ENCODE measurements at places on chromosomes 1 and 21. TPM values are rescaled to one million over a fixed set of nuclear protein-coding genes. Genes with fewer than 3 reads are reported as not detected.

DNA sequence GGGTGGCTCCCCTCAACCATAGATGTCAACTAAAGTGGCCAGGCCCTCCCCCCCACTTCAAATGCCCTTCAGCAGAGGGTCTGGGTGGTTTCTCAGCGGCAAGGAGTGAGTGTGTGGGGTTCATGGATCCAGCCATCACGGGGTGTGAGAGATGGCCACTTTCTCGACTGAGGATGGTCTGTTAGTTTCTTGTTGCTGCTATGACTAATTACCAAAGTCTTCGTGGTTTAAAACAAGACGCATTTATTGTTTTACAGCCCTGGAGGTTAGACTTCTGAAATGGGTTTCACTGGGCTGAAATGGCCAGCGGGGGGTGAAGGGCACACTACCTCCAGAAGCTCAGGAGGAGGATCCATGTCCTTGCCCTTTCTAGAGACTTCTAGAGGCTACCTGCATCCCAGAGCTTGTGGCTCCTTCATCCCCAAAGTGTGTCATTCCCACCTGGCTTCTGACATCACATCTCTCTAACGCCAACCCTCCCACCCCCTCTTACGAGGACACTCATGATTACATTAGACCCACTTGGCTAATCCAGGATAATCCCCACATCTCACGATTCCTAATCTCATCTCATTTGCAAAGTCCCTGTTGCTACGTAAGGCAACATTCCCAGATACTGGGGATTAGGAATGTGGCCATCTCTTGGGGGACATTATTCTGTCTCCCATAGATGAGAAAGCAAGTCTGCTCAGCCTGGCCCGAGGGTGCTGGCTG lies 53.0 kb downstream of the EPHB2 start:
- no peak overlapping the region for H3K4me3 ChIP-seq
- H3K27ac ChIP-seq: no peak overlapping the region
- no peaks in the 10 kb centered on the region for H3K27me3 ChIP-seq
- H3K4me1 ChIP-seq: no peaks in the 10 kb centered on the region

Gene UCHL5
- 40.3 TPM for total RNA-seq

Gene IFNLR1
- total RNA-seq: 1.4 TPM

GRCh38 chr21:46457801-46458314 lies 833 bp upstream of the DIP2A start:
- peaks cover 62% of the 10 kb centered on the region for H3K4me1 ChIP-seq
- peak overlapping the region; percentile 93 for H3K27ac ChIP-seq
- DNase-seq: peak; percentile 77
- peak overlapping the region; percentile 89 for H3K4me3 ChIP-seq
- H3K27me3 ChIP-seq: no peaks in the 10 kb centered on the region

- H3K4me1 ChIP-seq: no peaks in the 10 kb centered on the region
- H3K27me3 ChIP-seq: no peaks in the 10 kb centered on the region
- no peak overlapping the region for H3K27ac ChIP-seq
- no peak overlapping the region for H3K4me3 ChIP-seq
- no peaks in the 10 kb centered on the region for H3K36me3 ChIP-seq
- no peak for DNase-seq
These were observed 15.6 kb upstream of the ETV3 start for GRCh38 chr1:157153746-157154145.

DNA sequence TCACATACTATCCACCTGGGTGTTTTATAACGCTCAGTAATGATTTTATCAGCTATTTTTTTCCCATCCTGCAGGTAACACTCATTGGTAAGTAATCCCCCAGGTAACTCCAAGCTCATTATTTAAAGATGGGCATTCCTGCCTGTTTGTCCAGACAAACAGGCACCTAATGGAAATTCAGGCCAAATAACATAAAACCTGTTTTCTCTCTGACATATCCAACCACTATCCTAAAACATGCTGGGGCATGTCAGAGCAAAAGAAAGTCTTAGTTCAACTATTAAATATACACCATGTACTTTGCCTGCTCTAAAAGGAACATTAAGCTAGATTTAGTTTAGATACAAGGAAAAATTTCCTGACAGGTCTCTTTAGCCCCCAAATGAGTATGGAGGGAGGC lies 987.7 kb downstream of the TTLL7 start:
- no peak for DNase-seq
- no peak overlapping the region for H3K4me3 ChIP-seq
- no peaks in the 10 kb centered on the region for H3K36me3 ChIP-seq

- DNase-seq: no peak
- H3K27ac ChIP-seq: no peak overlapping the region
- H3K27me3 ChIP-seq: no peaks in the 10 kb centered on the region
- no peak overlapping the region for H3K4me3 ChIP-seq
- H3K36me3 ChIP-seq: no peaks in the 10 kb centered on the region
These were observed 191.3 kb downstream of the GRIK3 start for GRCh38 chr1:36843027-36843426.

GRCh38 chr1:8211883-8212579 lies 105.9 kb upstream of the SLC45A1 start:
- H3K4me3 ChIP-seq: no peak overlapping the region
- DNase-seq: peak; percentile 73
- H3K27ac ChIP-seq: no peak overlapping the region
- no peaks in the 10 kb centered on the region for H3K27me3 ChIP-seq
- H3K4me1 ChIP-seq: peaks cover 14% of the 10 kb centered on the region

Gene PLOD1
- 49.3 TPM for total RNA-seq

GRCh38 chr1:169809370-169810095 lies 14.8 kb upstream of the METTL18 start:
- H3K36me3 ChIP-seq: peaks cover 14% of the 10 kb centered on the region
- no peak overlapping the region for H3K4me3 ChIP-seq
- no peak overlapping the region for H3K27ac ChIP-seq
- no peak for DNase-seq
- H3K27me3 ChIP-seq: no peaks in the 10 kb centered on the region

Gene IL19
- not detected for total RNA-seq

- no peak for DNase-seq
- H3K36me3 ChIP-seq: no peaks in the 10 kb centered on the region
- no peaks in the 10 kb centered on the region for H3K27me3 ChIP-seq
- no peak overlapping the region for H3K27ac ChIP-seq
- peaks cover 33% of the 10 kb centered on the region for H3K4me1 ChIP-seq
- no peak overlapping the region for H3K4me3 ChIP-seq
These were observed 59.5 kb downstream of the RHOU start for GRCh38 chr1:228794810-228795209.

Gene PSRC1
- total RNA-seq: 2.3 TPM

DNA sequence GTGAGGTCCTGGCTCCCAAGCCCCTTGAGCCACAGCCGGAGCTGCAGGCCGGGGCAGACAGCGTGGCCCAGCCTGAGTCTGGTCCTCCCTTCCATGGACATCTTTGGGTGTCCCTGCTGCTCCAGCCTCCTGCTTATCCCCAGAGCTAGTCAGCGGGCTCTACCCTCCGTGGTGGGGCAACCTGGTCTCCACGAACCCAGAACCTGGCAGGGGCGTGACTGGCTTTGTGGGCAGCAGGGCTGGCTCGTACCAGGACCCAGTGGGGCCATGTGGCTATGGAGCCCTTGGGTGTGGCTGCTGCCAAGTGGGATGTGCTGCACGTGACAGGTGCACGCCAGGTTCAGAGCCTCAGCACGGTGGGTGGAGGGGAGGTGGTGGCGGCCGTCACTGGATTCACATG lies 18.3 kb downstream of the CFAP410 start:
- no peak overlapping the region for H3K4me3 ChIP-seq
- H3K4me1 ChIP-seq: no peaks in the 10 kb centered on the region
- peaks cover 16% of the 10 kb centered on the region for H3K36me3 ChIP-seq
- H3K27ac ChIP-seq: no peak overlapping the region

- H3K4me3 ChIP-seq: no peak overlapping the region
- H3K36me3 ChIP-seq: no peaks in the 10 kb centered on the region
- no peaks in the 10 kb centered on the region for H3K4me1 ChIP-seq
- no peaks in the 10 kb centered on the region for H3K27me3 ChIP-seq
- no peak for DNase-seq
These were observed 577.3 kb upstream of the ZP4 start for GRCh38 chr1:238468068-238468467.

Gene SEMA4A
- 1.6 TPM for total RNA-seq

Gene MPL
- not detected for total RNA-seq

Gene TFAP2E
- total RNA-seq: 0.36 TPM

DNA sequence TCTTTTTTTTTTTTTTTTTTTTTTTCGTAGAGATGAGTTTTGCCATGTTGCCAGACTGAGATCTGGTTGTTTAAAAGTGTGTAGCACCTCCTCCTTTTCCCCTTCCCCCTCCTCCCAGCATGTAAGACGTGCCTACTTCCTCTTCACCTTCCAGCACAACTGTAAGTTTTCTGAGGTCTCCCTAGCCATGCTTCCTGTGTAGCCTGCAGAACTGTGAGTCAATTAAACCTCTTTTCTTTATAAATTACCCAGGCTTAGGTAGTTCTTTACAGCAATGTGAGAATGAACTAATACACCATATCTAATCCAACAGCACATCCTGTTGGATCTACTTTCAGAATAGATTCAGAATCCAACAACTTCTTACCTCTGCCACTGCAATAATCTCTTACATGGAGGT lies 111.1 kb downstream of the CLIC6 start:
- H3K27me3 ChIP-seq: no peaks in the 10 kb centered on the region
- H3K4me3 ChIP-seq: no peak overlapping the region
- no peak overlapping the region for H3K27ac ChIP-seq
- DNase-seq: no peak
- H3K4me1 ChIP-seq: no peaks in the 10 kb centered on the region
- no peaks in the 10 kb centered on the region for H3K36me3 ChIP-seq
